ENCODE measurements at places on chromosomes 16 and 17.
A peak's percentile ranks its signal among the peaks of the same experiment; 100 is the strongest.

DNA sequence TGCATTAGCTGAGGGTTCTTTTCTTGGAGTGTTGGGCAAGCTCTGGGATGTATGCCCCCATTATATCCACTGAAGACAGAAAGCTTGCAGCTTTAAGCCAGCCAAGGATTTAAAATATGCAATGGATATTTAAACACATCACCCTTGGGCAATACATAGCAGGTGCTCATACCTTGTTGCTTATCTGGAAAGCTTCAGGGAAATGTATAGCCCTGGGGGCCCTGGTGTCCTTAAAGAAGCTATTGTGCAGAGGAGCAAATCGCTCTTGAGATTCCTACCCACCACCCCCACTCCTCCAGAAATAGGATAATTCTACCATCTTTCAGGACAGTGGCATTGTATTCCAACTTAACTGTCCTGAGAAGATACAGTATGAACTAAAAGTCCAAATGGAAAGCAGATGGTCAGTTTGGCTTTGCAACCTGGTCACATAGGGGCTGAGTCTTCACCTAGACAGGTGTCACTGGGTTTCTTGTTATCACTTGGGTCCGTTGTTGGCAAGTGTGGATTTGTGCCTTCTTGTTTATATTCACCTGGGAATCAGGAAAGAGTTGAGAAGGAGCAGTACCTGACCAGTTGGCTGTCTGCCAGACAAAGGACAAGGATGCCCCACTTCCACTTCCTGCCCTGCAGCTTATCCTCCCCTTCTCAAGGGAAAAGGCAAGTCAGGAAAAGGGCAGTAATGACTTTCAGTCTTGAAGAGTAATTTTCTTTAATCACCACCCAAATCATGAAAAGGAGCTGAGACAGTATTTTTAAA lies 3.4 kb downstream of the ANKRD40CL start:
- no peak for DNase-seq

DNA sequence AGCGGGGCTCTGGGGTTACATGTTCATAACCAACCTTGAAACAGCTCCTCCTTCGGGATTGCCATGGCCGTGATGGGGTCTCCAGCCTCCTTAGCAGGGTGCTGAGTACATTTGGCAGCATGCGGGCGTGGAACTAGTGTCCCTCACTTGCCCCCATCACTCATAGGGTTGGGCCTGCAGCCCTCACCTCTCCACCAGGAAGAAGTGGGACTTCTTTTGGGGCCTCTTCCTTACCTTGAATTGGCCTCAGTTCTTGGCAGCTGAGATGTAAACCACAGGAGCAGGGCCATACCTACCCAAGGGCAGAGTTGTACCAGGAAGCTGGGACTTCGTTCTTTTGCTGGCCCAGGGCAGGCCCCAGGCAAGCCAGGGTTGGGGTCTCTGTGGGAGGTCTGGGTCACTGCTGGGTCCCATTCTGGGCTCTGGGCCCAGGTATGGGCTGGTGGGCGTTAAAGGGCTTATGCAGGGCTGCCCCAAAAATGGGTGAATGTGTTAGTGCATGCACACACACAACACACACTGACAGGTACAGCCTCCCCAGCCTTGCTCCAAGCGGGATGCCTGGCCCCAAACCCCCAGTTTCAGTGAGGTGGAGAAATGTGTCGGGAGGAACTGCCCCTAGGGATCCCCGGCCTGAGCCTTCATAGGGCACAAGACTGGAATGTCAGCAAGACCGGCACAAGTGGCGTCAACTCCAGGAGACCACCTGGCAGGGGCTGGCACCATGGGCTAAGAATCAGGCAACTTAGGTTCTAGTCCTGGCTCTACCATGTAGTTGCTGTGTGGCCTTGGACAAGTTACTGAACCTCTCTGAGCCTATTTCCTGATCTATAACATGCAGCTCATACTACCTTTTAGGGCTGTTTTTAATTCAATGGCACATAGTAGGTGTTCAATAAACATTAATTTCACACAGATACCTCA lies 3.9 kb upstream of the KRT15 start:
- no peak for DNase-seq

GRCh38 chr16:67393111-67393787 lies at the start of gene TPPP3:
Gene TPPP3, minus strand, starts transcription at chr16:67393498. Its CDS starts 2,387 bp downstream, at chr16:67391111.
- peak; percentile 59 for DNase-seq

DNA sequence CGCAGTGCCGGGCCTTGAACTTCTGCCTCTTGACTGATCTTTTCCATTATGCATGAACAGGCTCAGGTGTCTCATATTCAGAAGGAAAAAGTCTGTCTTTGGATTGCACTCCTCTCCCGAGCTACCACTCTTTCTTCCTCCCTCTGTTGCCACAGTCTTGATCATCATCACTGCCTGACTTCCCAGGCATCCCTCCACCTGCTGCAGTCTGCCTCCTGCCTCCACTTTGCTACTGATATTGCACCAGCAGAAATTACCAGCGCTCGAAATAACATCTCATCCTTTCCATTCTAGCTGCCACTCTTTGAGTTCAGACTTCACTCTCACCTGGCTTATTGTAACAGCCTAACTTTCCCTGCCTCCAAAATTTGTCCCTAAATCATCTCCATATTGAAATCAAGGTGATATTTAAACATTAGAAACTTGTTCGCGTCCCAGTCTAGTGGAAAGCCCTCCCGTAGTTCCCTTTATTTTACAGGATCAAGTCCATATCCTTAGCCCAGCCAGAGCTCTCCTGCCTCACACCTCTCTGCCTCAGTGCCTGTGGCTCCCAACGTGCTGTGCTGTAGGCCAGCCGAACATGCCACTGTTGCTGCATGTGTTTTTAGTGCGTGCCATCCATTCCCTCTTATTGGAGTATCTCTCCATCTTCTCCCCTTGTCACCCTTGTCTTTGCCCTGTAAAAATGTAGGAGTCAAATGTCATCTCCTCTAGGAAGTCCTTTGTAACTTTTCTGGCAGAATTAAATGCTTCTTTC lies 39.9 kb downstream of the NUP88 start:
- DNase-seq: no peak

GRCh38 chr16:34801875-34802274 lies 1342.5 kb downstream of the TP53TG3F start:
- no peak for DNase-seq

DNA sequence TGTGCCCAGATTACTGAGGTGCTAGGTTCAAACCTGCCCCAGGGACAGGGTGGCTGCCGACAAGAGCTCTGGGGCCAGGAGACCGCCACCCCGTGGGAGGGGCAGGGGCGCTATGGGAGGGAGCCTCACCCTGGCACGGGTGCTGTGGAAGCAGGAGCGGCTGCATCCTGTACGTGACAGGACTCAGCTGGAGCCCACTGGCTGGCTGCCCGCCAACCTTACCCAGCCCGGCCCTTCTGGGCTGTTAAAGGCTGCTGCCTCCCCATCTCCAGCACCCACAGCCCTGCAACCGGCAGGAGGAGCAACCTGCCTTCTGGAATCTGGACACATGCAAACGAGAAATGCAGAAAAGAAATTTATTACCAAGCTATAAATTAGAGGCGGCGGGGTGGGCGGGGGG lies 11.2 kb downstream of the PAM16 start:
- DNase-seq: no peak

DNA sequence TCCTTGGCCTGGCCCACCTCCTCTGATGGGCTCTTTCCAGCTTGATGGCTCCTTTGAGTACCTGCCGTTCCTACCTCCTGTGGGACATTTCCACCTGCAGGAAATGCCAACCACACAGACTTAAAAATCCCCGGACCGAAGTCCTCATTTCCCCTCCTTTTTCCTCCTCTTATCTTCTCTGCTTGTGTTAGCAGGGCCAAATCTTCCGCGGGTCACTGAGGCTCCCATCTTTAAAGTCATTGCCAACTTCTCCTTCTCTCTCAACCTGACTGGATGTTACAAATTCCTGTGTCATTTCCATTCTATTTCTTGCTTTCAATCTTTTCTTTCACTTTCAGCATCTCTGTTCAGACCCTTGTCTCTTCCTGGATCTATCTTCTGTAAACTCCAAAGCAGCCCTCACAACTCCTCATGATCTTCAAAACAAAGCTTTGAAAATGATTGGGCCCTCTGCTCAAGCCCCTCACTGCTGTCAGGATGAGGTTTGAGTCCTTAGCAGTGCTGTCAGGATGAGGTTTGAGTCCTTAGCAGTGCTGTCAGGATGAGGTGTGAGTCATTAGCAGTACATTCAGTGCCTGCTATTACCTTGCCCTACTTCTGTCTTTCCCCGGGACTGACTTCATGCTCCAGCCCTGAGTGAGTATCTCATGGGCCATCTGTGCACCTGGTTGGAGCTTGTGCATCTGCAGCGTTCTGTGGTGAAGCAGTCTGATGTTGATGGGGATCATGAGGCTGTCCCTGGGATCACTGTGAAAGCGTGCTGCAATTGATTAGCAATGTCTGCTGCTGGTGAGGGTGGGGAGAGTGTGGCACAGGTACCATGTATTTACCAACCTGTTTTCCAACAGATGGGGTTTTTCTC lies 100.1 kb downstream of the IRF8 start:
- DNase-seq: no peak

DNA sequence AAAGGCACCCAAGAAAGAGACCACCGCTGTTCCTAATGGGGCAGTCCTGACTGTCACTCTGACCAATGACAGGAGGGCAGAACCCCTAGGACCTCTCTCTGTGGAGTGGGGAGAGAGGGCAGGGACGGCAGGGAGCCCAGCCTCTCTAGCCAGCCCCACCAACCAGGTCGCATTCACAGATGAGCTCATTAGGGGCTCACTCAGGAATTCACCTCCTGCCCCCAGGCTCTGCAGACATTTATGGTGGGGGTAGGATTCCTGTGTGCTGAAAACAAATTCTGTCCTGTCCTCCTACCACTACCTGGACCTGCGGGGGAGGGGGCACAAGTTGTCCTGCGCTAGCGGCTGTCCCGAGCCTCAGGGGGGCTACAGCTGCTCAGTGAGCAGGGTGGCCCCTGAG lies 27.7 kb upstream of the GPRC5C start:
- DNase-seq: no peak

DNA sequence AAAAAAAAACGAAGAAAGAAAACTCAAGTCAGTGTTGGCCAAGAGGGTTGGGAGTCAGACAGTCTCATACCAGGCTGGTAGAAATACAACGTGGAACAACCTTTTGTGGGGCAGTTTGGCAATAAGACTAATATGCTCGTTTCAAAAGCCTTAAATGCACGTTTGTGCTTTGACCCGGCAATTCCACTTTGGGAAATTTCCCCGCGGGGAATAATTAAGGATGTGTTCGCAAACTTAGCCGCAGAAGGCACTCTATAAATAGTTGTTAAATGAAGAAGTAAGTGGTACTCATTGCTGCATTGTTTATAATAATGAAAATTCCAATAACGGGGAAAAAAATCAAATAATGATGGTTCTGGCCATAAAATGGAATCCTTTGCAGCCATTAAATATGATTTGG lies 664.8 kb upstream of the EEF2KMT start:
- DNase-seq: no peak

- no peak for DNase-seq
Measured at GRCh38 chr17:50816771-50817751, 18.3 kb upstream of the WFIKKN2 start.
